ENCODE measurements at places on chromosomes 16 and 17.

DNA sequence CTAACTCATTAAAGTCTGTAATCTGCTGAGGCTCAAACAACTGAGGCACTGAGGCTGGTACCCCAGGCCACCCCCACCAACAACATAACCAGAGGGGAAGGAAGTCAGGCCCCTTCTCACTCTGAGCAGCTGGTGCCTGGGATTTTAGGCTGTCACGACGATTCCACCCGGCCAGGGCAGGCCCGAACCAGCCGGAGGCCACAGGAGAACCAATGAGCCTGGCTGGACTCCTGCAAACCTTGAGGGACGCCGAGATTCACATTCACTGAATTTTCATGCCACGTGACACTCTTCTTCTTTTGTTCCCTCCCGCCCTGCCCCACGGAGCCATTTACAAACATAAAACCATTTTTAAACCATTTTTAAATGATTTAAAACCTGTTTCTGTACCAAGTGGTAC lies 48.1 kb downstream of the RPH3AL start:
- no peak for DNase-seq

- no peak for DNase-seq
These were observed 1007.5 kb upstream of the EEF2KMT start for GRCh38 chr16:6105115-6105514.

GRCh38 chr17:76345377-76345974 lies 8.2 kb downstream of the PRPSAP1 start:
- DNase-seq = no peak

GRCh38 chr16:28090646-28091377 lies 27.3 kb upstream of the GSG1L start:
- no peak for DNase-seq

- DNase-seq = no peak
These were observed 78.5 kb downstream of the KLHDC4 start for GRCh38 chr16:87687126-87687910.

DNA sequence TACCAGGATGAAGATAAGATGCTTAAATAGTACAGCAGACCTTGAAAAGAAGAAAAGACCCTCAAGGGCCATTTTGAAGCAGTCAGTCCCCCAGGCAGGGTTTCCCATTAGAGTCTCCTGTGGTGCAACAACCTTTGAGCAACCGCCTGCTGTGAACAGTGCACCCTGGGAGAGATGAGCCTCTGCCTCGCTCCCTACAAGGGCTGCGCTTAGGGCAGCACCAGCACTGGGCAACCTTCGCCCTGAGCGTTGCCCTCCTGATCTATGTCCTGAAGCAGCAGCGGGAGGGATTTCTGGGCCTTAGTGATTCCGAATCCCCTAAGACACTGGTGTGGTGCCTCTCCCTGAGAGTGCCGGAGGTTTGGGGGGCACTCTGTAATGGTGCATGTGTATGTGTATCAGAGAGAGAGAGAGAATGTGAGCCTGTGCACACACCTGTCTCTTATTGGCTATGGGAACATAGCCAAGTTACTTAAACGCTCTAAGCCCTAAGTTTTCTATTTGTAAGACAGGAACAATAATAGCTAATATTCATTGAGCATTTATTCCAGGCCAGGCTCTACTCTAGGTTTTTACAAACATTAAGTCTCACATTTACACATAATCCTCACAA lies 25.2 kb upstream of the ABCC12 start:
- DNase-seq = no peak

DNA sequence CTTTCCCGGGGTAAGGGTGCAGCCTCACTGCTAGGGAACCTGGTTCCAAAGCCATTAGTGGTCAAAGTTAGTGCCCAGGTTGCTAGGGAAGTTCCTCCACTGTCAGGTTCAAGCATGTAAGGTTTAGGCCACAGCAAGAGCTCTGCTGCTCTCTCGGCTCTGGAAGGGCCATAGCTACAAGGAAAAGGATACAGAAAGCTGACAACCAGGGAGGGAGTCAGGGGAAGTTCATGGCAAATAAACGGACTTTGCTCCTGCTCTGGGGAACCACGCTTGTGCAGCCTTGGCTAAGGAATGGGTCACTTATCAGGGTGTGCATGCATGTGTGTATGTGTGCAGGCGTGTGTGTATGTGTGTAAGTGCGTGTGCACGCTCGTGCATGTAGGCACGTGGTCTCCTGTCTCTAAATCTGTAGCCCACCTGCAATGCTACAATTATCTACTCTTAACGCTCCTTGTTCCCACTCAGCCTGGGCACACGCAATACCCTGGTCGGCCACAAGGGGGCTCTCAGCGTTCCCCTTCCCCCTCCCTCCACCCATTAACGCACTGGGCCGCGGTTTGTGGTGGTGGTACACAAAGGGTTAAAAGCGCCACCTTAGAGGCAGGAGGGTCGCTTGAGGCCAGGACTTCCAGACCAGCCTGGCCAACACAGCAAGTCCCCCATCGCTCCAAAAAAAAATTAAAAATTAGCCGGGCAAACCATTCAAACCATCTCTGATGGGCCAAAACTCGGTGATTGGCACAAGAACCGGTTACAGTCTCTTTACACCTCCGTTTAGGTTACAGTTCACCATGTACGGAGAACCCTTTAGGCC lies 48.4 kb upstream of the KDM8 start:
- peak; percentile 76 for DNase-seq

- DNase-seq = no peak
These were observed 11.9 kb upstream of the KDM8 start for GRCh38 chr16:27191352-27191924.

DNA sequence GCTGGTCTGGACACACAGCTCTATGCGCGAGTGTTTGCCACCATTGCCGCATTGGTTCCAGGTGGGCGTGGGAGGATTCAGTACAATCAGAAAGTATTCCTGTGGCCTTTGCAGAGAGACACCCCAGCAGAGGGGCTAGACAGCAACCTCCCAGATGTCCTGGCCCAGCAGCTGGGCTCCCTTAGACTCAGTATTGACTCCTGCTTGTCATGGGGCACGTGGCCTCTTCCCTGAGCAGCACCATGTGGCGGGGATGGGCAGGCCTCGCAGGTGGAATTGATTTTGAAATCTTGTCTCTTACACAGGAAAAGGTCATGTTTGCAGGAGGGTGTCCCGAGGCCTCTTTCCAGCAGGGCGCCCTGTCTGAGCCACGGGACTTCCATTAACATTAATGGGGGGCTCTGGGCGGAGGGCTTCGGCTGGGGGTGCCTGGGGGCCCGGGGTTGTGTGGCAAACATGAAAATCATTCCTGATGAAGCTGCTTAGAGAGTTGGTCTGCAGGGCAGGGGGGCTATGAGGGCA lies 96.4 kb downstream of the C16orf78 start:
- no peak for DNase-seq

GRCh38 chr17:39960524-39961041 lies 2.2 kb upstream of the GSDMA start:
- no peak for DNase-seq

DNA sequence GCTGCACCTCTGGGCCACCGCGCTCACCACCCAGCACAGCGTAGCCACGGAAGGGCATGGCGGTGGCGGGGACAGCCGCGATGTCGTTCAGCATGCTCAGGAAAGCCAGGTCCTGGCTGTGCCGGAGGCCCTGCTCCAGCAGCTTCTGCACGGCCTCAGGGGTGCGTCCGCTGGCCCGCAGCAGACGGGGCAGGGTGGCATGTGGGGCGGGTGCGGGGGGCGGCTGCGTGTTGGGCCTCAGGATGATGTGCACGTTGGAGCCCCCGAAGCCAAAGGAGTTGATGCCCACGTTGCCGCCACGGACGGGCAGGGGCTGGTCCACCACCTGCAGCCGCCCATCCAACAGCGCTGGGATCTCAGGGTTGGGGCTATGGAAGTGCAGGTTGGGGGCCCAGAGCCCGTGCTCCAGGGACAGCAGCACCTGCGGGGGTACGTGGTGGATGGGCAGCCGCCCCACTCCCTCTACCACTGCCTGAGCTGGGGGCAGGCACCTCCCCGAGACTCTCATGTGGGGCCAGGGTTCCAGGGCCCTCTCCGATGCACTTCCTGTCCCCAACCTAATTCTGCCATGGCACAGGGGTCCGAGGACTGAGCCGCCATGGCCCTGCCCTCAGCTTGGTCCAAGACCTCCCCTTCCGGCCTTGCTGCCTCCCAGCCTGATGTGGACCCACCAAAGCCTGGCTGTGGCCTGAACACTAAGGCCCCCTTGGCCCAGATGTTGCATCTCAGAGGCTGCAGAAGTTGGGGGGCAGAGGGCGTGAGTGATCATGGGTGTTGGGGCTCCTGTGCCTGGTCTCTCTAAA lies 6.6 kb downstream of the FASN start:
- no peak for DNase-seq

GRCh38 chr16:78669994-78670393 lies 570.5 kb downstream of the WWOX start:
- no peak for DNase-seq

DNA sequence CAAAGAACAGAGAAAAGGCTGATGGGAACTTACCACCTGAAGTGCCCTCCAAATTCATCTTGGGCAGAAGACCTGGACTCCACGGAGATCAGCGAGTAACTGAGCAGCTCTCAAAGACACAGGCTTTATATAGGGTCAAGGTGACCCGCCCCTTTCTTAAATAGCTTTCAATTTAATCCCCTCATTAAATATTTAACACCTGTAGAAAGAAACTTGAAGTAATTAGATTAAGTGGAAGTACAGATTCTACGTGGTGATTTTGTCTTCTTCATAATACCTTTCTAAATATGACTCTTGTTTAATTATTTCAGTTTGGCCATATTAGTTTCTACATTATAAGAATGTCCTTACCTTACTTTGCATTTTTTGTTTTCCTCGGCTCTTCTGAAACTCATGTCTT lies at the start of gene DUXB:
DUXB (minus strand) TSS at position 101 of the 400 bp plus-strand sequence; CDS start at position 58, 43 bp downstream.
- no peak for DNase-seq

- DNase-seq = no peak
These were observed 383.0 kb upstream of the PMFBP1 start for GRCh38 chr16:72554935-72555334.

DNA sequence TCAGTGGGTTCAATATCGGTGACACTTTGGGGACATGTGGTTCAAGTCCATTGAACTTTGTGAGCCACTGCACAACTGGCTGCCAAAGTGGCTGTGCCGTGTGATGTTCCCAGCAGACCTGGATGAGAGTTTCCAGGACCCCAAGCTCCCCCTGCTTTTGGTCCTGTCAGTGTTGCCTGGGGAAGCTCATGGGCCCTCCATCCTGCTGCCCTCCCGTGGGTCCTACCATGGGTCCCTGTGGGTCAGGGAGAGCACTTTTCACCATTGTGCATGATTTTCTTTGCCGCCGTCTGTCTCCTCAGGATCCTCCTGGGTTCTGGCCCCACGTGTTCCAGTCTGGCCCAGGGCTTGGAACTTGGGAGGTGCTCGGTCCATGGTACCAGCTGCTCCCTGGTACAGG lies 38.1 kb downstream of the LGALS9 start:
- DNase-seq = no peak

DNA sequence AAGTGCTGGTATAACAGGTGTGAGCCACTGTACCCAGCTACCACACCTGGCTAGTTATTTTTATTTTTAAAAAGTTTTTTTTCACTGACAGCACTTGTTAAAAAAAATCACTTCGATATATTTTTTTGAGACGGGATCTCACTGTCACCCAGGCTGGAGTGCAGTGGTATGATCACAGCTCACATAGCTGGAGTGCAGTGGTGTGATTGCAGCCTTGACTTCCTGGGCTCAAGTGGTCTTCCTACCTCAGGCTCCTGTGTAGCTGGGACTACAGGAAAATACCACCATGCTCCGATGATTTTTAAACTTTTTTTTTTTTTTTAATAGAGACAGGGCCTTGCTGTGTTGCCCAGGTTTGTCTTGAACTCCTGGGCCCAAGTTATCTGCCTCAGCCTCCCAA lies 12.9 kb downstream of the NBR1 start:
- no peak for DNase-seq

DNA sequence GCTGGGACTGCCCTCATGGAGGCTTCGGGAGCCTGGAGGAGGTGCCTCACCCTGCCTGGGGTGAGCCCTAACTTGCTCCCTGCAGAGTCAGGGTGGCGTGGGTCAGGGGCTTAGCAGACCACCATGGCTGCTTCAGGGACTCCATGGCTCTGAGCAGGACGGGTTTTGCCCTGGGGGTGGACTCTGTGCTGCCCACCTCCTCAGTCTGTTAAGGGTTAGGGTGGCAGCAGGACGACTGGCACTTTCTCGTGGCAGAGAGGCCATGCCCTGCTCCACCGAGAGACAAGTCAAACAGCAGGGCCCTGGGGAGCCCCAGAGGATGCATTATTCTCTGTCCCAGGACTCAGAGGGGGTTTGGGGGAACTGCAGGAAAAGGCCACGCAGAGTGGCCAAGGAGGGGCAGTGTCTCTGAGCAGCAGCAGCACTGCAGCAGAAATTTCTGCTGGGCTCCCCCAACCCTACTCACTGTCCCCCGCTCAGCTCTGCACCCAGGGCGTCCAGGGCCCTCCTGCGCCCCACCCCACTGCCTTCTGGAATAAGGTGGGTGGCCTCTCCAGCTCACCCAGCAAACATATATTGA lies 1.8 kb upstream of the PRSS22 start:
- no peak for DNase-seq

GRCh38 chr17:81390029-81390872 lies 5.0 kb upstream of the BAHCC1 start:
- DNase-seq = no peak

DNA sequence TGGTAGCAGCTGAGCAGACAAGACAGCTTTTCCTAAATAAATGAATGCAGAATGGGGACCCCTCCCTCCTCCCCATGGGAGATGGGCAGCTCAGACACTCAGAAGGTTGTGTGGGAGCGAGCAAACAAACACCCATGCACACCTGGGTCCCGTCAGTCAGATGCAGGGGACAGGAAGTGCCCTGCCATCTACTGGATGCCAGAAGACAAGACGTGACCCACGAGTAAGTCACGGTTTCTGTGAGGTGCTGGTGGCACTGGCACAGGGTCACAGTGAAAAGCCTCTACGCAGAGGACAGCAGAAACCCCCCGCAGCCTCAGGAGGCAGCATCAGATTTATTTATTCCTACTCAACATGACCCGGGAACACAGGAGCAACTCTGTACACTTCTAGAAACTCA lies 8.4 kb downstream of the HBQ1 start:
- DNase-seq = no peak

- DNase-seq = peak; percentile 48
These were observed 43.6 kb upstream of the PIK3R6 start for GRCh38 chr17:8910969-8911604.

DNA sequence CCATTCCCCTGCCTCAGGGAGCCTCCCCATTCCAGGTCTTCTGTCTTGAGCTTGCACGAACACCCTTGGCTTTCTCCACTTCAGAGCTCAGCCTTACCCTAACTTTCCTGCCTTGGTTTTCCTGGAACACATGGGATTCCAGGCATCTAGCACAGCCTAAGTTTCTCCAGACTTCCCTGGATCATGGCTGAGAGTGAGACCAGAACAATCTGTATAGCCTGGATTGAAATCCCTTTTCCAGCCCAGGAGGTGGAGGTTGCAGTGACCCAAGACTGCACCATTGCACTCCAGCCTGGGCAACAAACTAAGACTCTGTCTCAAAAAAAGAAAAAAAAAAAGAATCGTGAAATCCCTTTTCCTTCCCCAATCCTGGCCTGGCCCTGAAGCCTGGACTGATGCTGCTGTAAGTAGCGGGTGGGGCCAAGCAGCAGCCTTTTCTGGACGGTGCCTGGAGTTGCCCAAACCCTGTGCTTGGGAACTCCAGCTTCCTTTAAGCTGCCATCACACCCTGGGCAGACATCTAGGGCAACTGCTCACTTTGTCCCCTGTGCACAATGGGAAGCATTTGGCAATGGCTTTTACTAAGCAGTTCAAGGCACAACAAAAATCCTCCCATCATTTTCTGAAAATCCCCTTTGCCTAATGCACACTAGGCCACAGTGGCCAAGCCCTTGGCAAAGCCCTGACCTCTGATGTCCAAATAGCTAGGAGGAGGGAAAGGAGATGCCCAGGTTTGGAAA lies 12.0 kb upstream of the SLC16A5 start:
- peak; percentile 70 for DNase-seq

GRCh38 chr17:68489919-68490318 lies 22.3 kb upstream of the PRKAR1A start:
- no peak for DNase-seq

- no peak for DNase-seq
These were observed 32.3 kb downstream of the CHD9 start for GRCh38 chr16:53087101-53087500.

All from suppressor macrophage (primary cell).